ENCODE measurements at places on chromosomes 5 and 9.

DNA sequence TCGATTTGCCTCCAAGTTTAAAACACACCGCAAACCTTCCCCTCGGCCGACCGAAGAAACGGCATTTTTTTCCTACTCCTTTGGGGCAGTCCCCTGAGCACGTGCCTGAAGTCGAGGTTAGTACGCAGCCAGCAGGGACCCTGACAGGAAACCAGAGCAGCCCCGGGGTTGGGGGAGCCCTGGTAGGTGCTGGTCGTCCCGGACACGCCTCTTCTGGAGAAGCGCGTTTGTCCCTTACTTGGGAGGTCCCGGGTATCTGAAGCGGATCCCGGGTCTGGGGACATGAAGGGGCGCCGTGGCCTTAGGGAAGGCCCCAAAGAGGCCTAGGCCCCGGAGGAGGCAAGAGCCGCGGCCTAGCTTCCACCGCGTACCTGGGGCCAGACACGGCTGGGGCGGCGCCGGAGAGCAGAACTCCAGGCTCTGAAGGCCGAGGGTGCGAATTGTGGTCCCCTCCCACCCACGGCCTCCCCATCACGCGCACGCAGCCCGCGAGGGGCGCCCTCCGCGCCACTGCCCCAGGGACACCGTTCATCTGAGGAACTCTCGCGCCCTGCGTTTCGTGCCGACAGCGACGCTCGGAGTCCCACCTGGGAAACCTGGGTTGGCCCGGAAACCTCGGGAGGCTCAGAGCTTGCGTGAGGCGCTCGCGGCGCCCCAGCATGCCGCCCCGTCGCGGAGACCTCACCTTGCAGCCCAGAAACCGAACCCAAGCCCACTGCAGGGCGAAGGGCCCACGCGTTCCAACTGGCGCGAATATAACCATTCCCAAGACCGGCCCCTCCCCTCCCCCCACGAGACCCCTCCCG lies 10.4 kb downstream of the OTP start:
- DNase-seq = no peak

GRCh38 chr5:40754381-40755092 lies 1.2 kb downstream of the TTC33 start:
- DNase-seq = no peak

DNA sequence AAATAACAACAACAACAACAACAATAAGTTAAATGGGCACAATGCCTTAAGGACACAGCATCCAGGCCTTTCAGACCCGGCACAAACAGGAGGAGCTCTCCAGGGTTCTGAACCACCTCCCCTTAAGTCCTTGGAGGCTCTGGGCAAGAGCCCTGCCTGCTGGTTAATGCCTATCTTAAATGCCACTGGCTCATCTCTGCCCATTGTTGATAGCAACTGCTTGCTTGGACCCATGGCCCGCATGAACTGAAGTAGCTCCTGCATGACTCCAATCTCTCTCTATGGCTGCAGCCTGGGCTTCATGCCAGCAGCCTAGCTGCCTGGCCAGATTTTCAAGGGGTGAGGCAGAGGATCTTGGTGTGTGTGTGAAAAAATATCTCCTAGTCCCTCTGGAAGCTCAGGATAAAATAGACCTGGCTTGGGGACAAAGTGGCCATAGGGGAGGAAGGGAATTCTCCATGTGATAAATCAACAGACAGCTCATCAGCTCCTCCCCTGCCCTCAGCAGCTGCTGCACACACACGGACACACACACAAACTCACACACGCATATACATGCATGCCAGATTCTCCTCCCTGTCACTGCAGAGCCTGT lies 27.4 kb downstream of the FAM219A start:
- no peak for DNase-seq

- DNase-seq = no peak
Measured at GRCh38 chr5:174275959-174276358, 230.5 kb downstream of the NSG2 start.

DNA sequence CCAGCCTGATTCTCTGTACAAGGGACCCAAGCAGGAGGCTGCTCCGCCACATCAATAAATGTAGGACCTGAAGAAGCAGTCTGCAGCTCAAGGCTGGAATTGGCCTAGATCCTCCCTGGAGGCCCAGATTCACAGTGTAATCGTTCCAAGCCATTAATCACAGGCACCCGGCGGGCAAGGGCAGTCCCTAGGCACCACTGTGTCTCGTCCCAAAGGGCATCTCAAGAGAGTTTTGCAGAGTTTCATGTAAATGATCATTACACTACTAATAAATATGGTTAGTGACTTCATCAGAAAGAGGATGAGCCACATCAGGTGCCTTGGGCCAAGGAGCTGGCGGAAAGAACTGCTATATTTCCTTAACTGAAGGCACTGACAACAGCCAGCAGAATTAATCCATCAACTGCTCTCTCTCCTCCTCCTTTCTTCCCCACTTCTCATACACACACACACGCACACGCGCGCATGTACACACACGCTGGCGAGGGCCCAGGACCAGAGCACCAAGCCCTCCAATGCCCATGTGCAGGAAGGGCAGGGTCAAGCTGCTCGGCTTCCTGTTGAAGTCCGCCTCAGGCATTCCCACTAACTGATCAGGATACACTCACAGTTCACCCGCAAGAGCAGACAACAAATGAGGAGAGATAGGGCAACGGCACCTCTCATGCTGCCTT lies 33.9 kb downstream of the GNAQ start:
- no peak for DNase-seq

DNA sequence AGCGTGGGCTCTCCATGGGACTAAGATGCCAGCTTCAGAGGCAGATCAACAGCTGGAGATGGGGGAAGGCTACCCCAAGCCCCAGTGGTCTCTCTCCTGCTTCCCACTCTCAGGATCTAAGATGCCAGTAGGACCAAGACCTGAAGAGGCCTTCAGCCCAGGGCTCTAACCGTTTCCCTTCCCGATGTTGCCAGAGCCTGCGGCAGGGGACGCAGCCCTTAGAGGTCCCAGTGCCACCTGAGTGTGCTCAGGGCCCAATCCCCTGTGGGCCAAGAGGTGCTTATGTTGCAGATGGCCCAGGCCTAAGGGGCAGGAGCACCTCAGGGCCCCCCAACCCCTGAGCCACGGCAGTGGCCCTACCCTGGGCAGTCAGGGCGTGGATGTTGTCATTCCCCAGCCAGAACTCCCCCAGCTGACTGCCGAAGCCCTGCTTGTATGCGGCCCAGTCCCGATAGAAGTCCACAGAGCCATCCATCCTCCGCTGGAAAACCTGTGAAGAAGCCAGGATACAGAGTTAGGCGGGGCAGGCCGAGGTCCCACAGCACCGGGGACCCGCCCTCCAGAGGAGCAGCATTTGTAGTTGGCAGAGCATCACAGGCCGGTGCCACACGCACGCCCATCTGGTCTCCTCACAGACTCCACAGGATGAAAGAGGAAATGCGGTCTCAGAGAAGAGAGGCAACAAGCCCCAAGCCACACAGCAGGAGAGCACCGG lies 5.4 kb downstream of the FCN1 start:
- DNase-seq = no peak

- no peak for DNase-seq
Measured at GRCh38 chr5:141485321-141486055, 658 bp downstream of the PCDHGC4 start.

DNA sequence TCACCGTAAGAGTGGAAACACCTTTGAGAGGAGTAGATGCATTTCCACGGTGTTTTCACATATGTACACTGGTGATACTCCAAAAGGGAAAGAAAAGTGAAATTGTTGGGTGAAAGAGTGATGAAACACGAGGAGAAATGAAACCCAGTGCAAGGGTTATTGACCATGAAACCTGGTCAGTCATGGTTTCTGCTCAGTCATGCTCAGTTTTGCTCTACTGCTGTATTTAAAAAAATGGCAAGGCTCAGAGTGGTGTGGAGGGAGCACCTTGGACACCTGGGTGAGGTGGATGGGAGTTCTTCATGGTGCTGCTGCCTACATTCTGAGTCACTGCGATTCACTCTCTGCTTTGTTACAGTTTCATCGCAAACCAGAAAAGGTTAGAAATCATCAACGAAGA lies 32.3 kb downstream of the NTRK2 start:
- no peak for DNase-seq

DNA sequence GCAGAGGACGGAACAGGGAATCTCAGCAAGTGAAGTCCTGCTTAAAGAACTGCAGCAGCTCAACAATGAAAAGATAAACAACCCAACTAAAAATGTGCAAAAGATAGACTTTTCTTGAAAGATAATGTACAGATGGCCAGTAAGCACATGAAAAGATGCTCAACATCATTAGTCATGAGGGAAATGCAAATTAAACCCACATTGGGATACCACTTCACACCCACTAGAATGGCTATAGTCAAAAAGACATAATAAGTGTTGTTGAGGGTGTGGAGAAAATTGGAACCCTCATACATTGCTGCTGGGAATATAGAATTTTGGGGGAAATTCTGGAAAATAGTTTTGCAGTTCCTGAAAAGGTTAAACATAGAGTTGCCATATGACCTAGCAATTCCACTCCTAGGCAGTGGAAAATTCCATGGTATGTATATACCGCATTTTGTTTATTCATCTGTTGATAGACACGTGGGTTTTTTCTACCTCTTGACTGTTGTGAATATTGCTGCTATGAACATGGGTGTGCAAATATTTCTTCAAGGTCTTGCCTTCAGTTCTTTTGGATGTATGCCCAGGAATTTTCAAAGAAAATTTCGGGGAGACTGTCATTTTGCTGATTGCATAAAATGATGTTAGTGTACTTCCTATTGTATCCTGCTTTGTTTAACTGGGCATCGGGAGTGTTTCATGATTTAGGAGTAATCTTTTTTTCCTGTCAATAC lies 7.2 kb downstream of the CNOT8 start:
- DNase-seq = no peak

GRCh38 chr5:116037236-116037822 lies 5.1 kb downstream of the ARL14EPL start:
- no peak for DNase-seq

GRCh38 chr5:168781941-168782571 lies 202.9 kb upstream of the PANK3 start:
- no peak for DNase-seq

DNA sequence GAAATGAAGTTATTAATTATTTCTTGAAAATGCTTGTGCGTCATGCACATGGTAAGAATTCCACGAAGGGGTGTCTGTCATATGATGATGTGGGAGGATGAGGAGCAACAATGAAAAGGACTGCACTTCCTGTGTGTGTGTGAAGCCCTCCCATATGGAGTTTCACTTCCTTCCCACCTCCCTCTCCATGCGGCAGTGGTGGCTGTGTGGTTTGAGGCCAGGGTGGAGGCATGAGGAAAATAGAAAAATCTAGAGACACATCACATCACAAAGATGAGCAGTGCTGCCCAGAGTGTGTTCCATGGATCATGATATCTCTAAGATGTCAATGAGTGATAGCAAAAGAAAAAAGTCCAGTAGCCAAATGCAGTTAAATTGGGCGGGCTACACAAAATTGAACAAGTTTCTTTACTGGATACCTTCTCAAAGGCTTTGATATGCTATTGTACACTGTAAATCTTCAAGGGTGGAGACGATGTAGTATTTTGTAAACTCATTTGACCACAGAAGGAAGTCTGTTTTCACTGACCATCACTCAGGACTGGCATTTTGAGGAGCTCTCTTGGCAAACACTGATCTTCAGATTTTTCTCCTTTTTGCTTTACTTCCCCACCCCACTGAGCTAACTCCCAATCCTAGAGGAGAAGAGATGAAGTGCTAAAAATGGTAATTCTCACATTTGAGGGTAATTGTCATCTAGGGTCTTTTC lies 55.7 kb upstream of the EQTN start:
- DNase-seq = no peak

- no peak for DNase-seq
Measured at GRCh38 chr9:74771262-74771585, 116.5 kb downstream of the TRPM6 start.

- DNase-seq = no peak
Measured at GRCh38 chr5:175159956-175160355, 284.0 kb downstream of the DRD1 start.

- no peak for DNase-seq
Measured at GRCh38 chr5:145921211-145921610, 15.2 kb upstream of the SH3RF2 start.

- no peak for DNase-seq
Measured at GRCh38 chr5:157004893-157005551, 42.0 kb upstream of the TIMD4 start.

- DNase-seq = no peak
Measured at GRCh38 chr5:66138637-66139317, 5.3 kb upstream of the SREK1 start.

DNA sequence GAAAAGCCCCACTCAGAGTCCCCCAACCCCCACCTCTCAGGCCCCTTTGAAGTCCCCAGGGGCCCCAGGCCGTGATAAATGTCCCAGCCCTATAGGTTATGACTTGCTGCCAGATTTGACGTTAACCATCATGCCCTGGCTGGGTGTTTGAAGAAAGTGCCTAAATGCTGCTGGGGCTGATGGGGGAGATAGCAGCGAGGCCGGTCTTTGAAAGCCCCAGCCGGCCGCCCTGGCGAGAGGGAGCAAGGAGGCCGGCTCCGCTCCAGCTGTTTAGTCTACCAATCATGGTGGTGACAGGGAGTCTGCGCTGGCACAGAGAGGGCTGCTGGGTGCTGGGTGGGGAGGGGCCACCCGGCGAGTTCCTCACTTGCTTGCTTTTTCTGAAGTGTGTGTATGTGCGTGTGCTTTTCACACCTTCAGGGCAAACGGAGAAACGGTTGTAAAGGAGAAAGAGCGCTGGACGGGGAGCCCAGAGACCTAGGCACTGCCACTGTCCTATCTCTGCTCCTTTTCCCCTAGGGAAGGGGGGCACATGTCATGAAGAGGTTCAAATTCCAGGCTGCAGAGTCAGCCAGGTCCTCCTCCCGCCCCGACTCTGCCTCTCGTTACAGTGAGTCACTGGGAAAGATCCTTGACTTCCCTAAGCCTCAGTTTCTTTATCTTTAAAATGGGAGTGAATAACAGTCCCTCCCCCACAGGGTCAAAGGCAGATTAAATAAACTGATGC lies 126.1 kb upstream of the HAND1 start:
- DNase-seq = no peak

GRCh38 chr5:58085800-58086199 lies 374.1 kb downstream of the PLK2 start:
- no peak for DNase-seq

DNA sequence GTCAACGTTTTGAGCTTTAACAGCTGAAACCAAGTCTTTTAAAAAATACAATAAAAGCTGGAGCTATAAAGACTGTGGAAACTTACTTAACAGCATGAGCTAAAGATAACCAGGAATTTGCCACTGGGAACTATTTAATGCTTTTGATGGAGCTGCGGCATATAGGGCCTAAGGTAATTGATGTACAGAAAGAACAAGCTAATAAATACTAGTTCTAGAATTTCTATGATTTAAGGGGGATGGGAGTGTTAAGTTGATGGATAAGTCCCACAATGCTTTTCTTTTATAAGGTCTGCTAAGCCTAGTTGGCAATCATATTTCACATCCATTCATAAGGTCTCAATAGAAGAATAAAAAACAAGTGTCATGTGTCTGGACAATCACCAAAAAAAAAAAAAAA lies 334.0 kb upstream of the DMAC1 start:
- no peak for DNase-seq

DNA sequence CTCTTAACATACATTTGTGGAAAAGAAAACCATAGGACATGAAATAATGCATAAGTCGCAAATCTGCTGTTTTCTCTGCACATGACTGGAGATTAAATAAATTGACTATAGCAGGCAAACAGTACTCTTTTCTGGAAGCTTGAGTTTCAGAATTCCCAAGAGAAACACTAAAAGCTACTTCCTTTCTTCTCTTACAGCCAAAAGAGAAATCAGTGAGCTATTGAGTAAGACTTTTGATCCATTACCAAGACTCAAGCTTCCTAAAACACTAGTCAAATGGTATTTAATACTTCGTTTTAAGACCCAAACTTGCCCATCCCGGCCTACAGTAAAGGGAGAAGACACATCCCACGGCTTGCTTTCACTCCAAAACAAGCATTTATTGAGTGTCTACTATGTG lies 335.8 kb upstream of the PUM3 start:
- DNase-seq = no peak
